ENCODE measurements at places on chromosomes 12 and 14. TPM values are rescaled to one million over a fixed set of nuclear protein-coding genes. Genes with fewer than 3 reads are reported as not detected.

NAB2 gene
- 9.1 TPM for total RNA-seq

SLC6A12 gene
- total RNA-seq, result not detected

ATL1 gene
- total RNA-seq, result 15.9 TPM

PIK3C2G gene
- total RNA-seq, result under 0.01 TPM

DNA sequence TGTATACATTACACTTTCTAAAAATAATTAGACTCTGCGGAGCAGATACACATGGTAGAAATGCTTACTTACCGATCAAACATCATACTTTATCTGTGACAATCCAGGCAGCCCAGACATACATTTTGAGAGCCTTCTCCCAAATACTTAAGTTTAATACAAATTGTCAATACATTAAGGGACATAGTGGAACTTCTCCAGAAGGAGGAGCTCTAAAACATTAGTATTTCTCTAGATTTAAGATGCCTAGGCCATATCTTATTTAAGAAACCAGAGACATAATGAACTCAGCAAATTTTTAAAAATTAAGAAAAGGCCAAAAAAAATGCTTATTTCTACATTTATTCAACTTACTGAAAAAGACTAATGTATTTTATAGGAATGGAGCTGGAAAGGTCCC, 16.1 kb downstream of the ACSM4 start:
- DNase-seq, result no peak

DNA sequence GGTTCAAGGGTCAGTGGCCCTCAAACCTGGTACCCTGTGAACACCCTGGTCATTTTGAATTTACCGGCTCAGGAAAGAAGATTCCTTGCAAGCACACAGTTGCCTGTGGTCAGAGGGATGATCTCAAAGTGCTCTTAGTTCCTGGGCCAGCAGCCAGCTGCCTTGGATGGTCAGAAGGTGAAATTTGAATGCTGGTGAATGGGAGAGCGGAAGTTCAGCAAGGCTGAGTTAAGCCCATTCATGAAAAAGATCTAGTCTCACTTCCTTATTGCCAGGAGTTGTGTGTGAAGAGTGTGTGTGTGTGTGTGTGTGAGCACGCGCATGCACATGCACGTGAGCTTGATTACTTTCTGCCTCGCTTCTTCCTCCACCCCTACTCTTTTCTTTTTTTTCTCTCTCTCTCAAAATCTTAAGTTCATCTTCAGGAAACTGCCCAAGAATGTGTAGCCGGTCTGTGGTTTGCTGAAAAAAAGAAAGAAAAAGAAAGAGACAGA, 155.5 kb upstream of the CCND2 start:
- no peak for DNase-seq
